Inflammatory macrophage (primary cell): ENCODE measurements at places on chromosomes 6 and 20.

DNA sequence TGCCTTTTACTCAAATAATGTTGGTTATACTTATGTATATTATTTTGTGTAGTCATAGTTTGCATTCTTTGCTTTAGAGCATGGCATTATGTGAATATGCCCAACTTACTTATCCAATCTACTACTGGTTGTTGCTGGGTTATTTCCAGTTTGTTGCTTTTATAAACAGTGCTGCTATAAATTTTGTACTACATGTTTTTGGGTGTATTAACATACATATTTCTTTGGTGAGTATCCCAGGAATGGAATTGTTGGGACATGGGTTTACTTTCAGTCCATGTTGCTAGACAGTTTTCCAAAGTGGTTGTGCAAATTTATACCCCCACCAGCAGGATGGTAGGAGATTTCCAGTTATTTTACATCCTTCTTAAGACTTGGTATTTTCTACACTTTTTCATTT lies 157.1 kb upstream of the THEMIS start:
- DNase-seq = no peak

DNA sequence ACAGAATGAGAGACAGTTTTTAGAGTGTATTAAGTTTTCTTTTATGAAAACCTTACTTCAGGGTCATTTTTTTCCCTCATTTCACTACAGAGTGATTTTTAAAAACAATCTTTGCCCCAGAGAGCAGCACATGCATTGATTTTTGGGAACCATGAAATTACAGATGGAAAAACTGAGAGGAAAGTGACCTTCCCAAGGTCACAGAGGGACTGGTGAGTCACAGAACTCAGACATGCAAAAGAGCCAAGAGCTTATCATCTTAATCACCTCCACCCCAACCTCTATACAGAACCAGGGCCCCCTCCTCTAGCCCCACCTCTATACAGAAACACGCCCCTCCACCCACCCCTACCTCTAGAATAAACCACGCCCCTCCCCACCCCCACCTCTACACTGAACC lies 10.7 kb downstream of the PXMP4 start:
- no peak for DNase-seq

- DNase-seq = no peak
These were observed 961.1 kb downstream of the TBC1D32 start for GRCh38 chr6:120373185-120373584.

DNA sequence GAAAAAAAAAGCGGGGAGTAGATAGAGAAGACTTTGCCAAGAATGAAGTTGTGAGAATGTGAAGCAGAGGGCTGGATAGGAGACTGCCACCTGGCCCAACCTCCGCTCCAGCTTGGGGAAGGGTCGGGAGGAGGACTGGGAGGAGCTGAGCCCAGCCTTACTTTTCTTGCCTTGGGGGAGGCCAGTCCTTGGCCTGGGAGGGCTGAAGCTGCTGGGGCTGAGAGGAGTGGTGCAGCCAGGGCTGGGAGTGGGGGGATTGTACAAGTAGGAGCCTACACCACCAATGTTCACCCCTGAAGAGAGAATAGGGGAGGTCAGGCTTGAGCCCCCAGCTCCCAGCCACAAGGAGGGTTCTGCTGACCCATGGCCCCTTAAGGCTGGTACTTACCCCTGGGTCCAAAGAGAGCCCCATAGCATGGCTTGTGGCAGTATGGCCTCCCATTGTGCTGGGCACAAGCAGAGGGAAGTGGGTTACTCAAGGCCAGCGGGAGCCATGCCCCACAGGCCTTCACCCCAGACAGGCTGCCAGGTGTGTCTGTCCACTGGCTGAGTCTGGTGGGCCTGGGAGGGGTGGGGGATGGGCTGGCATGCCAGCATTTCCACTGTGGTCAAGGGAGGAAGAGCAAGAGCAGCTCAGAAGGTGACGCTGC lies 1.1 kb downstream of the CRIP3 start:
- no peak for DNase-seq

GRCh38 chr6:122494665-122495272 lies 23.2 kb upstream of the SERINC1 start:
- DNase-seq = no peak

DNA sequence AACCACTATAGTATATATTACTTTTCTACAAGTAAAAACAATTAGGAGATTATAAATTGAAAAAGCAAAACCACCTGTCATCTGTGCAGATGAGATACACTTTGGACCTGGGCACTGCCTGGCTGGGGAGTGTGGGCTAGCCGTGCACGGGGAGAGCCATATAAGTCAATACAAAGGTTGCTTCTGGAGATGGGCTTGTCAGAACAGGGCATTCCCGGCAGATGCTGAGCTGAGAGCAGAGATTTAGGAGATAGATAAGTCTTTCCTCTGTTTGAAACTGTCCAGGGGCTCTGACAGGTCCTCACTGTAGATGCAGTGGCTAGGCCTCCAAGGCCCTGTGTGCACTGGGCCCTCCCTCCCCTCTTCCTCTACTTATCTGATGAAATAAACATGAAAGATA lies 34.5 kb downstream of the CD164 start:
- no peak for DNase-seq

DNA sequence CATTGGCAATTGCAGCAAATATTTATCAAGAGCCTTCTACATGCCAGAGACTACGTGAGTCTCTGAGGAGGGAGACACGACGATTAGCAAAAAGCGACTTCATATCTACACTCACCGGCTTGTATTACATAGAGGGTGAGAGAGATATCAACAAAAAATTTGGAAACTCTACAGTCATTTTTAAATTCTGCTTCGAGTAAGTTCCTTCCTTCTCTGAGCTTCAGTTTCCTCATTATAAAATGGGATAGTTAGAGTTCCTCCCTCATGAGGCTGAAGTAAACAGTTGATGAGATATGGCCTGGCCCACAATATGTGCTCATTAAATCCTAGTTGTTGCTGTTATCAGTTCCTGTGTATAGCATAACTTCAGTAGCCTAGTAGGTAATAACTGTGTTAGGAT lies 64.1 kb upstream of the SIRPA start:
- DNase-seq = peak; percentile 71
